ENCODE measurements at places on chromosomes 4 and X.

DNA sequence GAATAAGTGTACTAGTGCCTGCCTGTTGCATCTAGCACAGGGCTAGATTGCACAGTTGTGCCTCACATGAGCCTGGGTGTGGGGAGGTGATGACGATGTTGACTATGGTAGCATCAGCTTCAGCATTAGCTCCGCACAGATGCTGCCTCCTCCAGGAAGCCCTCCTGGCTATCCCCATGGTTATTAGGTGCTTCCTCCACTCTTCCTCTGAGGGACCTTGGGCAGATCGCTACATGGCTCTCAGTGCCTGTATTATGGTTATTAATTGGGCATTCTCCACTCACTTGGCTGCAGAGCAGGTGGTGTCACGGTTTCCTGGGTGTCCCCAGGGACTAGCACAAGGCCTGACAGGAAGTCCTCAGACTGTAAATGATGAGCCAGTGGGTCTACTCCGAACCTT is 325.6 kb downstream of the ARHGAP10 start:
- DNase-seq: no peak

- DNase-seq: no peak
Observed at GRCh38 chr4:57048590-57049304, 61.4 kb downstream of the IGFBP7 start.

GRCh38 chrX:3806630-3807029 is 93.2 kb upstream of the PRKX start:
- no peak for DNase-seq

DNA sequence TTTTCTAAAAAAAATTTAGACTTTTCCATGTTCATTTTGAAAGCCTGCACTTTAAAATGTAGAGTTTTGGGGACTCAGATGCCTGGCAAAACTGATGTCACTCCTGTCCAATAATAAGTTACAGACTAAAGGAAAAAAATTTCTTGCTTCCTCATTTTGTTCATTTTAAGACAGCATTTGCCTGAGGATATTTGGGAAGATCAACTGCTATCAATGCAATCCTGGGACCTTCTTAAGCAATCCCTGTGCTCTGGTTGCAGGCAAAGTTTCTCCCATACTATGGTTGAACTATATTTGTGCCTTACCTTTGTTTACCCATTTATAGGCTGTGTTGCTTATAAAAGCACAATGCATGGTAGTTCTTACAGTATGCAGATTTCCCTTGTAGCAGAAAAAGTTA is 280.4 kb downstream of the CFAP47 start:
- DNase-seq: no peak

- DNase-seq: no peak
Observed at GRCh38 chr4:165426823-165427222, 48.0 kb downstream of the CPE start.

- no peak for DNase-seq
Observed at GRCh38 chr4:131054489-131055019, 1958.6 kb downstream of the C4orf33 start.

DNA sequence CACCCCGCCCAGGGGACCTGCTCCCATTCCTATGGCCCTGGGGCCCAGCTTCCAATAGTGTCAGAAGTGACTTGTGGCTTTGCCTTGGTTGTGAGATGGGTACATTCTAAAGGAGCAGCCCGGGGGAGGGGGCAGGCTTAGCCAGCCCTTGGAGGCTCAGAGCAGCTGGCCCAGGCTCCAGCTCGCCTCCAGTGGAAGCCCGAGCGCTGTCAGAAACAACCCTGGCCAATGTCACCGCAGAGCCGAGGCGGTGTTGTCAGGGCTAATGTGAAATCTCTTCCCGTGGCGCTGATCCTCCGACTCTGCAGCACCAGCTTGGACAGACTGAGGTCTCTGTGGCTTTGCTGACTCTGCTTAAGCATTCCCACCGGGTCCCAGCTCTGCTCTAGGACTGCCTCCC is 29.2 kb upstream of the ZNF81 start:
- no peak for DNase-seq

DNA sequence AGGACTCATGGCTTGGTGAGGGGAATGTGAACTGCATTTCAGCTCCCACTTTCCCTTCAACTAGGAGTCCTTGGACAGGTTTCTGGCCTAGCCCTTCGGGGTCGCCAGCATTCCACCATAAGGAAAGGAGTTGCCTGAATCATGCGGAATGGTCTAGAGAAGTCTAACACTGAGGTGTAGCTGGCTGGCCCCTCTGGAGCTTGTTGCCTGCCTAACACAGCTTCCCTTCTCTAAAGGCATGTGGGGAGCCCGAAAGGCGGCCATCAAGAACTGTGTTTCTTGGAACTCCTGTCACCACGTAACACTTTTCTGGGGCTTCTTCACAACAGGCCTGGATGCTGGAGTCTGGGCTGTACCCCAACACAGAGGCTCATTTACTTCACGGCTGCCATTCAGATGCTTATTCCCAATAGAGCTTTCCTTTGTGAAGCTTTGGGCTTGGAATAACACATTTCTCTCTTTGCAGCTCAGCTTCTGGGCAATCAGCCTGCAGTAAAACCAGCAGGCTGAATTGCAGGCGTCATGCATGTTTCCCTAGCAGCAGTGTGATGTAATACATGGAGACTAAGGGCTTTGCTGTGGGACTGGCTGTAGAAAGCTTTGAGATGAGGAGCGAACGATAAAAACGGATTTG is 5.4 kb downstream of the GABRQ start:
- DNase-seq: no peak

DNA sequence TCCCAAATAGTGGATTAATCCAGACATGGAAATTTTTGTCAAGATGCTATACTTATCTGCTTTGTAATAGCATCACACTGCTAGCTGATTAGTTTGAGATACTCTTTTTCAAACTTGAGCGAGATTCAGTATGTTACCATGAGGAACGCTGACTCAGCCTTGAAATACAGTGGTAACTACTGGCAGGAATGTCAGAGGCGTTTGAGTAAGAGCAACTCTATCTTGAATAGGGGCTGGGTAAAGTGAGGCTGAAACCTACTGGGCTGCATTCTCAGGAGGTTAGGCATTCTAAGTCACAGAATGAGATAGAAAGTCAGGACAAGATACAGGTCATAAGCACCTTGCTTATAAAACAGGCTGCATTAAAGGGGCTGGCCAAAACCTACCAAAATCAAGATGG is 2519.6 kb downstream of the ARAP2 start:
- no peak for DNase-seq

GRCh38 chr4:165398570-165398969 is 19.8 kb downstream of the CPE start:
- no peak for DNase-seq

DNA sequence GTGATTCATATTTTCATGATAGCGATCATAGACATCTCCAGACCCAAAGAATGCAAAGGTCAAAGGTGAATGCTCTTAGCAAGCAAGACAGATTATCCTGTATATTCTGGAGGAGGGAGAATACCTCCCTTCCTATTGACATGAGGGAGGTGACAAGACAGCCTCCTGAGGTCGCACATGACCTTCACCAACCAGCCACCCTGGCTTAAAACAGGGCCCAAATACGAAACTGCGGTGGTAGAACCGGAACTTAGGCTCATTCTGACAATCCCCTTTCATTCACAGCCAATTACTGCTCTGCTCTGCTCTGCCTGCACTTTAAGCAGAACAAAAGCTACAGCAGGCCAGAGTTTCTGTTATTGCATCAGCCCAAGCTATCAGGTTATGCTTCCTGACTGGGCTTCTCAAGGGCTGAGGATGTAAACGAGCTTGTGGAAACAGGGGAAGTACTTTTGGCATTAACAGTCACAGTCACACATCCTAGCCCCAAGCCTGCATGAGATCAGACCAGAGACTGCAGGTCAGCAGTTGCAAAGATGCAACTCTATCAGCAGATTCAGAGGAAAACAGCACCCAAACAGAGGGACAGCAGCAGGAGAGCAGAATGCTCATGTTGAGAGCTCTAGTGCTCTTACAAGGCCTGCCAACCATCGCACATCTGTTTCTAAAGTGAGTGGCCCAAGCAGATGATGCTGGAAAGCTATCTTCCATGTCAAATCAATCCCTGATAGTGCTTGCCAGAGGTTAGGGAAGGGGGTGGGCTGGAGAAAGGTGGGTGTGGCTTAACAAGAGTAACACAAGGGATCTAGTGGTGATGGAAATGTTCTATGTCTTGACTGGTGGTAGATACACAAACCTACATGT is 51.3 kb upstream of the MAP3K15 start:
- DNase-seq: no peak

GRCh38 chrX:111521169-111521568 is 9.7 kb downstream of the SERTM2 start:
- DNase-seq: no peak

GRCh38 chr4:1337376-1337831 is 9.6 kb upstream of the UVSSA start:
- peak; percentile 48 for DNase-seq
